ENCODE measurements at places on chromosomes 3 and 15.

DNA sequence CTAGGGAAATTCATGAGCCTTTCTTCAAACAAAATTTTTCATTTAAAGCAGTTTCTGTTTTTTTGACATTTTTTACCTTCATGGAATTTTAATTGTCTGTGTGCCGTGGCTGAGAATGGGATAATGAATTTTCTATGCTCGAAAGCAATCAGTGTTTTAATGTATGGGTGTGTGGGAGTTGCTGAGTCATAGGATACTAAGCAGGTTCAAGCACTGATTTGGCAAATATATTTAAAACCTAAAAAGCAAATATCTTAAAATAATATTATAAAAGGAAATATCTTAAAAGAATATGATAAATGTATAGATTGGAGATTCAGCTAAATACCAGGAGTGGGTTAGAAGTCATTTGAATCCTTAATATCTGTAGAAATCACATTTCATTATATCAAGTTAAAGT is 173.6 kb upstream of the LRRFIP2 start:
- no peak for DNase-seq

DNA sequence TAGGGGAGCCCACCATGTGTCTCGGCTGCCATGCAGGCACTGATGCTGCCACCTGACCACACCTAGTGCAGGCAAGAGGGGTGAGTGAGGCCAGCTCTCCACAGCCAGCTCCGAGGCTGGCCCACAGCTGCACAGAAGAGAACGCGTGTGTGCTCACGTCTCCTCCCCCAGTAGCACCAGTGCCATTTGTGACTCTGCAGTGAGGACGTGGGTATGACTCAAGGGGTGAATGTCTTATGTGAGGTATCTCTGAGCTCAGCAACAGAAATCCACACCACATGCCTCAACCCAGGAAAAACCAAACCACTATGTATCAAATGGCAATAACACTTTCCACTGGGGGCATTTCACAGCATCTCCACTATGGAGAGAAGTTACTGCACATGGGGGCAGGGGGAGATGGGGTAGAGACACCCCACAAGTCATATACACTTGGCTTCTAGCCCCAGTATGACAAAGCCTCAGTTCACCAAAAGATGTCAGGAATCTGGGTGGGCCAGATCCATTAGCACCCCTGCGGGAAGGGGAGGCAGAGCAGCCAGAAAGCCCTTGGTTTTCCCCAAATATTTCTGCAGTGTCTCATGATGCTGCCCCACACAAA is 87.6 kb downstream of the LRIG1 start:
- no peak for DNase-seq

- DNase-seq, result no peak
Measured at GRCh38 chr3:70112751-70113150, 113.2 kb downstream of the SAMMSON start.

GRCh38 chr15:23690450-23690852 is 3.3 kb upstream of the NDN start:
- no peak for DNase-seq

DNA sequence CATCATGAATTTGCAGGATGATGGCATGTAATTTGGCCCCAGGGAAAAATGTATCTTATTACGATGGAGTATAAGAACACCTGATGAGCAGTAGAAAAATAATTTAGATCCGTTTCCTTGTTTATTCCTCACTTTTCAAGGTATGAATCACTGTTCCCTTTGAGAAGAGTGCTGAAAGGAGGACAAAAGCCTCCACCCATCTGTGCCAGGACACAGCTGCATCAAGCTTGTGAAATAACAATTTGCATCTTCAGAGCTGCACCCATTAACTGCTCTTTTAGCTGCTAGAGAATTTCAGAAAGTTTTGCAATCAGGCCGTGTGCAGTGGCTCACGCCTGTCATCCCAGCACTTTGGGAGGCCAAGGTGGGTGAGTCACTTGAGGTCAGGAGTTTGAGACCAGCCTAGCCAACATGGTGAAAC is 9.6 kb downstream of the CLDND1 start:
- no peak for DNase-seq

DNA sequence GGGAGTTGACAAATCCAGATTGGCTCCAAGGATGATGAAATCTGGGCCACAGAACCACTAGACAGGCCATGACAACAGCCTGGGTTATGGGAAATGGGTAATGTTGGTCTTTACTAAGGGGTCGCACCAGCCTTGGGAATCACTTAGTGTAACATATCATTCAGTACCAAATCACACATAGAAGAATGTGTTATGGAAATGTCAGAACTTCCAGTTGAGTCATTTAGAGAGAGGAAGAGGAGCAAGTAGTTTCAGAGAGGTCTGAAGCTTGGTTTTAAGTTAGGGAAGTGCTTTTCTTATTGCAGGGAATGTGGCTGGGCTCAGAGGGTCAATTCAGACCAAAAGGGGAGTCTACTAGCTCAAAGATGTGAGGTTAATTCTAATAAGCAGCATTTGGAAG is 241.6 kb upstream of the ZPLD1 start:
- no peak for DNase-seq

DNA sequence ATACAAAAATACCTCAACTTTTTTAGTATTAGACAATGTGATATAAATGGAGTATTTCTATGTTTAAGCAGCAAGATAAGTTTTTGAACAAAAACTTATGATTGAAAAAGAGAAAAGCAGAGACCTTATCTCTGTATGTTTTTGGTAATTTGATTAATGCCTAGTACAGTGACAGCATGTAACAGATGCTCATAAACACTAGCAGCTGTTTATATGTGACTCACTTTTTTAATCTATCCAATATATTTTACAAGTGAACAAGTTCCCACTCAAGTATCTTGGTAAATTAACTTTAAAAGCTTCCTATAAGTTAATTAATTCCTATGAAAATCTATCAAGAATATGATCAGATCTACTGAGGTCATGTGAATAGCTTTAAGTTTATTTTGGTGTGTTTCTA is 55.1 kb downstream of the NGLY1 start:
- DNase-seq, result no peak

DNA sequence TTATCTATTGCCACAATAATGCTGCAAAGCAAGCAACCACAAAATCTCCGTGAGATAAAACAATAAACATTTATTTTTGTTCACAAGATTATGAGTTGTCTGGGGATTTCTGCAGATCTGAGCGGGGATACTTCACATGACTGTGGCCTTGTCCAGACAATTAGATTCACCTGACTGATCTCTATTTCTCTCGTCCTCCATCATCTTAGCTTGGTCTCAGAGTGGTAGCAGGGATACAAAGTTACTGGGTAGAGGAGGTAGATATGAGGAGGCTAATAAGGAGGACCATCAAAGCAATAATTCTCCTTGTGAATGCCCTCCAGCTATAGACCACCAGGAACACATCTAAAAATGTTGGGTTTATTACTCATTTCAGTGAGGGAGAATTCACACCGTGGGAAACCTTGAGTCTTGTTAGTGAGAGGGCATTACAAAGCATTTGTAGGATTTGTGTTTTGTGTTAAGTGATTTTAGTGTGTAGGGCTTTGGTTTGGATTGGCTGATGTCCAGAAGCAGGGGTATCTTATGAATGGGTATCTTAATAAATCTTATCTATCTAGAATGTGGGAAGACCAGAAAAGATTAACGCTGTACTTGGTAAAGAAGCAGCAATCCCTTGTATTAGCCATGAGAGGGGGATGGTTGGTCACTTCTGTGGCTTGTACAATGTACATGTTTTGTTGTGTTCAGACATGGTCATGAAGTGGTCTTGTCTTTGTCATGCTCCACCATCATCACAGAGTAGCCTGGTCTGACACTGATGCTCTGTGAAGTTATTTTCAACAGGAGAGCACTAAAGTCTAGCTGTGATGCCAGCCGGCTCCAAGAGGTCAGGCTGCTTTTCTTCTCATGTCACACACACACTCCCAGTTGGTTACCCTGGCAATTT is 287.6 kb upstream of the STT3B start:
- no peak for DNase-seq

DNA sequence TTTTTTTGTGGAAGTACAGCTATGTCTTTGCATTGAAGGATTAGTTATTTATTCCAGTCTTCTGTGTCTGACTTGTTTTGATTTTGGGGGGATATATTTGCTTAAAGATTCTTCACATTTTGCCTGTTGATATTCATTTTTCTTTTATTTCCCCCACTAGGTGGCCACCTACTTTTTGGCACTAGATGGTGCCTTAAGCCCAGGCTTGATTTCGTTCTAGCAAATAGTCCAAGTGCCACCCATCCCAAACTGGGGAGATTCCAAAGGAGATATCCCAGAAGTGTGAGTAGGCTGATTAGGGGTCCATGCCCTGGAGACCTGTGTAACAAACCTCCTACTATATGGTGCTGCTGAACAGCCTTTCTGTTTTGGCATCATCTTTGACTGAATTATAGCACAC is 80.0 kb upstream of the SPATA16 start:
- no peak for DNase-seq

GRCh38 chr3:106428565-106428994 is 559.8 kb upstream of the CBLB start:
- DNase-seq, result no peak

GRCh38 chr15:37900326-37901221 is 33.9 kb upstream of the TMCO5A start:
- DNase-seq, result no peak

- no peak for DNase-seq
Measured at GRCh38 chr3:25421747-25422146, 6.3 kb upstream of the RARB start.

DNA sequence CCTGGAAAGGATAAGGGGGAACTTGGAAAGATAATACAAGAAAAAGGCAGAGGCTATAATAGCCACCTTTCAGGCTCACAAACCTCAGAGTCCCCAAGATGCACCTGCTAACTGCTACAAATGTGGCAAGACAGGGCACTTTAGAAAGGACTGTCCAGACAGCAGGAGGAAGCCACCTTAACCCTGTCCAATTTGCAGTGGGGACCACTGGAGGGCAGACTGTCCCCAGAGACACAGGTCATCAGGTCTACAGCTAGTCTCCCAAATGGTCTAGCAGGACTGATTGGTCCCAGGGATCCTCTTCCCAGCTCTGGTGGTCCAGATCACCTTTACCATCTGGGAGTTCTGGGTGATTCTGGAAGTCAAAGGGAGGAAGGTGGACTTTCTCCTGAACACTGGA is 882.5 kb upstream of the GBE1 start:
- no peak for DNase-seq

DNA sequence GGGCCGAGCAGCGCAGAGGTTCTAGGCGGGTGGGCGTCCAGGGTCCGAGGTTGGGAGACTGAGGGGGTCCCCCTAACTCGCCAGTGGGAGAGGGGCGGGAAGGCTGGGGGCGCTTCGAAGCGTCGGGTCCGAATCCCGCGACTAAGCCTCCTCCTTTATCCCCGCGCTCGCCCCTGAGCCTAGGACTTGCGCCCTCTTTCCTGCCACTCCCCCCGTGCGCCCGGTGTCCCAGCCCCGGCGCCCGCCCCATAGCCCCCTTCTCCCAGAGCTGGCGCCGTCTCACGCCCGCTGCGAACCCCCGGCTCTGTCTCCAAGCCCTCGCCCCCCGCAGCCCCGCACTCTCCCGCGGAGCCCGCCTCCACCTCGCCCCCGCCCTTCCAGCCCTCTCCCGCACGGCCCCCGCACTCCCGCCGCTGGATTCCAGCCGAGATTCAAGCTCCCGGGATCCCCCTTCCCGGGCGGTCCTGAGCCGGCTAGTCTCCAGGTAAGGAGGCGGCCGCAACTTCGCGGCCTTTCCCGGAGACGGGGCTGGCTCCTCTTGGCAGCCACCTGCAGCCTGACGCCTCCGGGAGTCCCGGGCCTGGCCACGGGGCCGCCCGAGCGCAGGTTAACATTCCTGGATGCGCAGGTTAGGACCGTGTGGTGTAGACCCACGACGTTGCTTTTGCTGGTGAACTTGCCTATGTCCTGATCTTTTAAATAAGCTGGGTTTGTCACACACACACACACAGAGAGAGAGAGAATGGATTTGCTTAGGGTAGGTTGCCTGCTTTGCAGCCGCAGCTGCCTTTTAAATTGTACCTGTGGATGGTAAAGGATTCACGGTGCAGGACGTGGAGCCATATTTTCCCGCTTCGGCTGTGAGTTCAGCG is 563 bp downstream of the PXYLP1 start:
- DNase-seq, result no peak

GRCh38 chr3:64145438-64145837 is 79.8 kb downstream of the PRICKLE2 start:
- DNase-seq, result no peak

Data from HAP-1 (cell line).